ENCODE measurements at places on chromosomes 4 and X.

GRCh38 chrX:1417921-1418771 is 26.2 kb upstream of the SLC25A6 start:
- DNase-seq, result no peak

DNA sequence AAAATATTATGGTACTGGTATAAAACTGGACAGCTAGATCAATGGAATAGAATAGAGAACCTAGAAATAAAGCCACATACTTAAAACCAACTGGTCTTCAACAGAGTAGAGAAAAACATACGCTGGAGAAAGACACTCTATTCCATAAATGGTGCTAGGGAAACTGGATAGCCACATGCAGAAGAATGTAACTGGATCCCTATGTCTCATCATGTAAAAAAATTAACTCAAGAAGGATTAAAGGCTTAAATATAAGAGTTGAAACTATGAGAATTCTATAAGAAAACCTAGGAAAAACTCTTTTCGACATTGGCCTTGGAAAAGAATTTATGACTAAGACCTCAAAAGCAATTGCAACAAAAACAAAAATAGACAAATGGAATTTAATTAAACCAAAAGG is 114.6 kb downstream of the PCDH18 start:
- no peak for DNase-seq

GRCh38 chr4:23401572-23401971 is 488.3 kb downstream of the PPARGC1A start:
- DNase-seq, result no peak

DNA sequence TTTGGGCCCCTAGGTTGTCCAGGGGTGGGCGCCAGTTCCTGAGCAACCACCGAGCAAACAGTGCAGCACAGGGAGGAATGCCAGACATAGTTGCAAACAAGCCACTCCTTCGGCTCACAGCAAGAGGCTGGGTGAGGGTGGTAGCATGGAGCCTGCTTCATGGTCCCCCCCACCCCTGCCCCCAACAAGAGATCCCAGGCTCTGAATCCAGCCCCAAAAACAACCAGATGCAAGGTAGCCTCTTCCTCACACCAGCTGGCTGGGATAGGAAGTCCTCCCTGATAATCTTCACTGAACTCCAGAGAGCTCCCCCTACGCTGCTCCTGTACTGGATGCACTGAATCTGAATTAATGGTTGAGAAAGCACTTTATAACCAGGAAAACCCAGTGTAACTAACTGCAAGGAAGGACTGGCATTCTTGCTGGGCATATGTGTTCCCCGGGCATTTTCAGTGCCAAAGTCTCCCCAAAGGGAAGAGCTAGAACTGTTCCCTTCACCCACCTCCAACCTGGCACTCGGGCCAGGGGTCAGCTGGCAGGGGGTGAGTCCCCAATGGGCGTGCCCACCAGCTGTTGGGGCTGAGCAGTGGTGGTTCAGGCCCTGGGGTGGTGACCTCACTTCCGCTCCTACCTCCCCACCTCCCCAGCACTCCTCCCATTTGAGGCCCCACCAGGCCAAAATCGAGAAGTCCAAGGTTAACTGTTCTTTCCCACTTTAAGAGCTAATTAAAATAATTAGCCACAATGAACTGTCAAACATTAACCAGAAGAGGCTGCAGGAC is 1.5 kb downstream of the ELF4 start:
- DNase-seq, result no peak

GRCh38 chr4:123216946-123217345 is 179.6 kb upstream of the SPRY1 start:
- no peak for DNase-seq

DNA sequence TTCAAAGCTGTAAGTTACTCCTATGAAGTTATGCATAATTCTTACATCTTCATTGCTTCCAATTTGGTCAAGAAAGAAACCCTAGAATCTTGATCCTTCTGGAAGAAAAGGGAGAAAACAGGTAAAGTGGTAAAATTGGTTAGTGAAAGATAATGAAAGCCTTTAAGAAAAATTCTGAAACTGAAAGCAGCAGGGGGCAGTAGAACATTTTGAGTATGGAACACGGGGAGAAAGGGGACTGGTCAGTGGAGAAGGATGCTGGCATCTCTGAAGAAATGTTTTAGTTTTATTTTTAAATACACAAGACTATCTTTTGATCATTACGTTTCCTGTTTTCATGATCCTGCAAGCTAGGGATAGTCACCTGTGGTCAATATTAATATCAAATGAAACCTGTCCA is 54.3 kb downstream of the SLIT2 start:
- DNase-seq, result no peak

GRCh38 chr4:158857951-158858350 is 89.1 kb downstream of the FNIP2 start:
- DNase-seq, result no peak

GRCh38 chrX:42952621-42953020 is 174.7 kb upstream of the PPP1R2C start:
- DNase-seq, result no peak

DNA sequence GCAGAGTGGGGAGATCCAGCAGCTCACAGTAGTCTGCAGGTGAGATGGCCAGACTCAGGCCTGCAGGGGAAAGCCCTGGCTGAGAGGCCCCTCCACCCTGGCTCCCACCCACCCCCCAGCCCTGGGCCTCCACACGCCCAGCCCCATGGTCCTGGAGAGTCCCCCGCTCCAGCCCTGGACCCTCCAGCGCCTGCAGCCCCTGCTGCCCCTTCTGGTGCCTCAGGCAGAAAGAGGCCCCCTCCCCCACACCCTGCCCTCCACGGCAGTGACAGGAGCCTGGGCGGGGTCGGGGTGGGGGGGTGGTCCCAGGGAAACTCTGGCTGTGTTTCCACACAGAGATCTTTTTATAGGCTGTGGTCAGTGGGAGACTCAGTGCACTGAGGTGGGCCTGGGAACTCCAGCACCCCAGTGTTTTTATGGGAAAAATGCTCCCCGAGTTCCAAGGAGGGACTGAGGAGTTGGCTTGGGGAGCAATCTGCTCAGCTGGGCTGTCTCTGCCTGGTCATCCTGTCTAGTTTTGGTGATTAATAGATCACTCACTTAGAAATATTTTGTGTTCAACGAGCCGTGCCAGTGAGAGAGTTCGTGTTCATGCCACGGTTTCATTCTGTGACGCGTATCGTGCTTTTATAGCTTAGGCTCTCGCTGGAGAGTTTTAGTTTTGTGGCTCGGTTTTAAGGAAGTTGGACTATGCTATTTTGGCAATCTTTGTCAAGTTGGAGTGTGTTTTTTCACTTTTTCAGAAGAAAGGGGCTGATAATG is 53.1 kb upstream of the HGFAC start:
- no peak for DNase-seq

DNA sequence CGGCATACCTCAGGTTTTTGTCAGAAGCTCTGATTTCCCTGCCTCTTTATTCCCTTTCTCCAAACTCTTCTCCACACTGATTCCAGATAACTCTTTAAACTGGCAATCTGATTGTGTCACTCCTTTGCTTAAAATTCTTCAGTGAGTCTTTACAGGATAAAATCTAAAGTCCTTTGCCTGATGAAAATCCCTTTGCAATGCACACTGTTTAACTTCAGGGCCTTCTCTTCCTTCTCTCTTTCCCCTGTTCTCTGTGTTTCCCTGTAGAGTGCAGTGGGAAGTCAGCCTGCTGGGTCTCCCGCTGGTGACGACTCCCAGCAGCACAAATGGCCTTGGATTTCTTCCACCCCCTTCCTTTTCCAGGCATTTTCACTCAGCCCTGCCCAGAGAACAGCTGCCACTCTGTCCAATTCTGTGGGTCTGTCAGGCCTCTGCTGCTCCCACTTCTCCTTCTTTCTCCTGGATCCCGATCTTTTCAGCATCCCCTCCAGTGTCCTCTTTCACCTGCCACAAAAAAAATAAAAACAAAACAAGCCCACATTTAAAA is 189.9 kb upstream of the NWD2 start:
- peak; percentile 7 for DNase-seq

DNA sequence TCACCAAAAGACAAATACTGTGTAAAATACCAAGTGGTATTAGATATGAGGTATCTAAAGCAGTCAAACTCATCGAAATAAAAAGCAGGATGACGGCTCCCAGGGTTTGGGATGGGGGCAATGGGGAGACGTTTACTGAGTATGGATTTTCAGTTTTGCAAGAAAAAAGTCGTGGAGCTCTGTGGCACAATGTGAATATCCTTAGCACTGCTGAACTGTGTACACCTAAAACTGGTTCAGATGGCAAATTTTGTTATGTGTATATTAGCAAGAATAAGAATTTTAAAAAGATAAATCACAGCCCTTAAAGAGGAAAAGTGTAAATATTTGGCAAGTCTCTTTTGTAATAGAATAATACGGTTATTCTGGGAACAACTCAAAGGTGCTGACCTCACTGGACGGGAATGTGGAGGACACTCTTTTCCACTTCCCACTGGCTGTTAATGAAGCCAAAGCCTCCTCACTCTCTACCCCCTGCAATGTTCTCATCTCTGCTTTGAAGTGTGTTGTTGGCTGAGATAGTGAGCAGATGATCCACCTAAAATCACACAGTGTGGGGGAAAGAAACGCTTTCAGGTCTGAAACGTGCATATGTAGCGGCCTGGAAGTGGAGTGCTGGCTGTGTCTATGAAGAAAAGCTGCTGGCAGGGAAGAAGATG is 49.2 kb downstream of the SEL1L3 start:
- no peak for DNase-seq

DNA sequence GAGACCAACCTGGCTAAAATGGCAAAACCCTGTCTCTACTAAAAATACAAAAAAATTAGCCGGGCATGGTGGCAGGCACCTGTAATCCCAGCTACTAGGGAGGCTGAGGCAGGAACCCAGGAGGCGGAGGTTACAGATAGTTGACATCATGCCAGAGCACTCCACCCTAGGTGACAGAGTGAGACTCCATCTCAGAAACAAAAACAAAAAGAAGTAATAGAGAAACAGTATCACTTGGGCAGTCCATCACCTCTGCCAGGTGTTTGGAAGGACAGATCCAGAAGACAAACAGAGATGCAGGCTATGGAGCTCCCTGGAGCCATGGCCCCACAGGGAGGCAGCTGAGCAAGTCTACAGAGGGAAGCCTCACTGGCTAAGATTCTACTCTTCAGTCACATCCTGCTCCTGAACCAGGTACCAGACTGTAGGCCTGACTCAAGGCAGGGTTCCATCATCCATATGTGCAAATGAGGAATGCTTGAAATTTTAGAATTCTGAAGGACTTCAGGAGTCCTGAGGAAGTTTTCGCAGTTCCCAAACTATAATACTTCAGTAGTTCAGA is 81.4 kb upstream of the CPEB2 start:
- DNase-seq, result no peak

DNA sequence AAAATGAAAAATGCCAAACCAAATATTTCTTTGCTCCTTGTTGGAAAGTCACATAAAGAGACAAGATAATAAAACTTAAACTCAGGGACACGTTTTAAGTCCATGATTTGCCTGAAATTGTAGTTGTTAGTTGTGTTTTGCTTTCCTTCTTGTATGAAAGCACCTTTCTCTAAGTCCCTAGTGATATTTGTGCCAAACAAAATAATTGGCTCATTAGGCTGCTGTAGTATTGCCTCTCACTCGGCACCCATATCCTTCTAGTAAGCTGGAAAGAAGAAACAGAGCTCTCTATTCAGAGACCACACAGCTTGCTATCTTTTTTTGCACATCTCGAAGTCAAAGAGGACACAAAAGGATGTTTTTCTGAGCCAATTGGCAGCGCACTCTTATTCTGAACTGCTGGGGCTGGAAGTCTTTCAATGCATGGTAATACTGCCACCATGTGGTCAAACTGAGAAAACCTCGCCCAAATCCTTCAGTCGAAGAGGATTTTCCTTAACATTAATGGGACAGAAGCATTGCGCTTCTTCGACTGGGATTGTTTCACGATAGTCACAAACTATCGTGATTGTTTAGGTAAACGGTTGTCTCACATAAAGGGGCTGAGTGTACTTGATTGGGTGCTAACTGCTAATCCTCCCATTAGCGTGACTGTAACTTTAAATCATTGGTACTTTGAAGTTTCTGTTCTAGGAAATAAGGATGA is 571.9 kb upstream of the LCORL start:
- peak; percentile 81 for DNase-seq

DNA sequence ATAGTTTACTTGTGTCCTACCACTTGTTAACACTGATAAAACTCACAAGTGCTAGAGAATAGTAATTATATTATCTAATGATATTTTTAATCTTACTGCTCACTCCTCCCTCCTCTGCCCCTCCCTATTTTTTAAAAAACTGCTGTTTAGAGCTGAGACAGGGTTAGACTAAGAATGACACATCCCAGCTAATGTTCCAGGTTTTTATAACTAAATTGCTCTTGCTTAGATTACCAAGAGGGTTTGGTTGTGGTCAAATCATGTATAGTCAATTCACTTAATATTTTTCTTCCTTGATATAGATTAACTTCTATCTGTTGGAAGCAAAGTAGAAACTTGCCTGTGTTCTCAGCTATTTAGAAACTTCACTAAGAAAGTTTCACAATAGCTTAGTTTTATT is 60.2 kb downstream of the ATOH1 start:
- DNase-seq, result no peak

DNA sequence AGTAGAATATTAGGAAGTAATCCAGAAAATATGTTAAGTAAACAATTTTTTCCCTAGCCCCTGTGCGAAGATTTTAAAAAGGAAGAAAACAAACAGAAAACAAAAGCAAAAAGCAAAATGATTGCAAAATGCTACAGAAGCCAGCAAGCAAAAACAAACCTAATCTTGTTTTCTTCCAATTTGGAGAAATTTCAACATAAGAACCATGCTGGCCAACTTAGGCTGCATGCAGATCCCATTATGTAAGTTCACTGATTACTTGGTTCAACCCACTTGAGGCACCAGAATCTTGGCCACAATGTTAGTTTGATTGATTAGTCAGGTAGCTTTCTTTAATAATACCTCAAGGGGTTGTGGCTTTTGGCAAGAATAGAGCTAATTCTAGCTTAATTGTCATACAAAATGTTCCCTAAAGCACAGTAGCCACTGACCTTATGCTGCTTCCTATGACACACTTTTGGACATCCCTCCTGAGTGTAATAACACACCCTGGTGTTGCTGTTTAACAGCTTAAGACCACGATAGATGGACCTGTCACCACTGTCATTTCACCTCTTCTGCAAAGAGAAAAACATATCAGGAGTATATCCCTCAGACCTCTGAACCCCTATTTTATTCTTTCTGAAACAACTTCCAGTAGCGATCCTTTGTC is 2342.1 kb downstream of the PCDH7 start:
- DNase-seq, result no peak
